ENCODE measurements at places on chromosomes 2 and 18. TPM values are rescaled to one million over a fixed set of nuclear protein-coding genes. Genes with fewer than 3 reads are reported as not detected.

- DNase-seq: no peak
- H3K27ac ChIP-seq: no peak overlapping the region
- H3K27me3 ChIP-seq: no peaks in the 10 kb centered on the region
These were observed 1377.1 kb upstream of the PIK3C3 start for GRCh38 chr18:40577981-40578365.

GRCh38 chr2:144660518-144661316 is 140.8 kb upstream of the ZEB2 start:
- peak overlapping the region; percentile 48 for H3K27ac ChIP-seq
- H3K4me1 ChIP-seq: no peaks in the 10 kb centered on the region
- H3K27me3 ChIP-seq: no peaks in the 10 kb centered on the region
- H3K36me3 ChIP-seq: no peaks in the 10 kb centered on the region

The PDE1A gene
- total RNA-seq: 31.7 TPM

The PCARE gene
- total RNA-seq: not detected
